T-helper 2 cell (primary cell): ENCODE measurements at places on chromosomes 13 and 19.

DNA sequence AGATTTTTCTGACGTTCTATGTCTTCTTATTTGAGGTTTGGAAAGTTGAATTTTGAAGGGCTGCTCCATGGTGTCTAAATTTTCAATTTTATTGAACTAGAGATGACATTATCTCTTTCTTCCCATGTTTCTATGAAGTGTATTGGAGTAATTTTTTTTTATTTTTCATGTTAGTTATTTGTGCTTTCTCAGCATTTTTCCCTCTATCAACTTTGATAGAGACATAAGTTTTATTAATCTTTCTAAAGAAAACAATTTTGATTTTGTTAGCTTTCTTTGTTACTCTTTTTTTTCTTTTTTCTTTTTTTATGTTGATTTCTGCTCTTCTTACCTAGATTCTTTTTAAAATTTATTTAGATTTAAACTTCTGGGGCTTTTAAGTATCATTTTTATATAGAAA is 1694.8 kb downstream of the PCDH9 start:
- DNase-seq, result no peak

DNA sequence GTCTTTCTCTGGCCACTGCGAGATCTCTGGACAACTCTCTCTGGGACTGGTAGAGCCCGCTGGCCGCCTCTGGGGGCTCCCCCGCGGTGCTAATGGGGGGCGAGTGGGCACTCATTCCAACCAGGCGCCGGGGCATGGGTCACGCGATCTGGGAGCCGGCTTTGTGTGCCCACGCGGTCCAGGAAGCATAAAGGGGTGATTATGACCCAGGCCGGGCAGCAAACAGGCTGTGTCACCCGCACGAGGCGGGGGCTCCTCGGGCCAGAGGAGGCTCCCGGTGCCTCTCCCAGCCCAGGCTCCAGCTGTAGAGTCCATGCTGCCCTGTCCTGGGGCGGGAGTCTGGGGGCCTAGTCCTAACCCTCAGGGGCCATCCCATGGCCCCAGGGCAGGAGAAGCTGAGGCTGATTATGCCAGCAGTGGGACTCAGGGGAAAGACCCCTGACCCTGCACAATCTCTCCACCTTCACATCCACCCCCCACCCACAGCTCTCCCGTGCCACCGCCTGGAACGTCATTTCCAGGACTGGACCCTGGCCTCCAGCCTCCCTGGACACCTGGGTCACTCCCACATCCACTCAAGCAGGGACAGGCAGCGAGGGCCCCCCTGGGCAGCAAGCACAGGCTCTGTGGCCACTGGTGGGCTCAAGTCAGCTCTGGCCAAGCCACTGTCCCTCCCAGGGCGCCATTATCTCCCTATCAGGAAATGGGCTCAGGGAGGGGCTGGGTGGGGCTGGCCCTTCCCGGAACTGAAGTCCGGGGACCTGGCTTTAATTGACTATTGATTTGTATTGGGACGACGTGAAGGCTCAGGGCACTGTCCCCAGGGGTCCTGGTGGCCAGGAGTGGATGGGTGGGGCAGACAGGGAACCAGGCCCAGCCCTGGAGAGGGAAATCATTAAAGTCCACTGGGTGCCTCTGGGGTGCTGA is 50.0 kb downstream of the PTPRS start:
- DNase-seq, result no peak

- no peak for DNase-seq
Measured at GRCh38 chr13:52127378-52127777, 1.5 kb downstream of the NEK5 start.

- no peak for DNase-seq
Measured at GRCh38 chr19:52542984-52543664, 15.7 kb downstream of the ZNF808 start.

DNA sequence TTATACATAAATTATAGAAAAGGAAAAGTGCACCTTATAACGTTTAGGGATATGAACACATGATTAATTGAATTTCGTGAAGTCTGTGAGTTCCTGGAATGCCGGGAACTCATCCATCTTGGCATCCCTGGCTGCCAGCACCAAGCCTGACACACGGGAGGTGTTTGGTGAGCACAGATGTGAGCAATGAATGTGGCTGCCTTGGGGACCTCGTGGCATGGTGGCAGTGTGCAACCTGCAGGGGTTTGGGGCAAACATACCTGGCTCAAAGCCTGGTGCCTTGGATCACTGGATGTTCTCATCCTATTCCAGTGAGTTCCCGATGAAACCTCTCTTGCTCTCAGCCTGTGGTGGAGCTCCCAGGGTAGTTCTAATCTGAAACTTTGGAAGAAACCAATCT is 10.4 kb upstream of the MAP2K2 start:
- DNase-seq, result no peak

GRCh38 chr13:66069570-66069969 is 1160.6 kb downstream of the PCDH9 start:
- no peak for DNase-seq

GRCh38 chr13:50123002-50123401 is 107.8 kb downstream of the KCNRG start:
- DNase-seq, result no peak

GRCh38 chr13:48221686-48222187 is 11.3 kb upstream of the ITM2B start:
- no peak for DNase-seq
